ENCODE measurements at places on chromosomes 16 and 17.

- peak overlapping the region; percentile 62 for H3K27ac ChIP-seq
- no peak for DNase-seq
- no peak overlapping the region for H3K4me3 ChIP-seq
- H3K4me1 ChIP-seq, result peaks cover 65% of the 10 kb centered on the region
These were observed 5.3 kb downstream of the ST3GAL2 start for GRCh38 chr16:70433458-70434103.

- H3K27me3 ChIP-seq, result no peaks in the 10 kb centered on the region
- peaks cover 10% of the 10 kb centered on the region for H3K4me1 ChIP-seq
- DNase-seq, result no peak
These were observed 4.7 kb upstream of the CD2BP2 start for GRCh38 chr16:30359871-30360170.

GRCh38 chr16:80746231-80746630 is 58.2 kb downstream of the CDYL2 start:
- H3K27ac ChIP-seq, result no peak overlapping the region
- no peaks in the 10 kb centered on the region for H3K4me1 ChIP-seq
- H3K36me3 ChIP-seq, result no peaks in the 10 kb centered on the region

GRCh38 chr17:34269969-34270368 is at the start of gene CCL7:
TSS of gene CCL7 (plus strand) at chr17:34270221. CDS start at chr17:34270291, 70 bp downstream.
- H3K4me3 ChIP-seq, result no peak within 1 kb of the TSS
- H3K27me3 ChIP-seq, result peaks cover 3% of the 10 kb centered on the region
- no peak for DNase-seq
- no peaks in the 10 kb centered on the region for H3K36me3 ChIP-seq
- no peak within 1 kb of the TSS for H3K27ac ChIP-seq
- H3K4me1 ChIP-seq, result no peaks in the 10 kb centered on the region

GRCh38 chr17:56821847-56822534 is 11.7 kb downstream of the C17orf67 start:
- no peak for DNase-seq
- no peaks in the 10 kb centered on the region for H3K36me3 ChIP-seq
- no peaks in the 10 kb centered on the region for H3K4me1 ChIP-seq
- no peak overlapping the region for H3K27ac ChIP-seq
- no peaks in the 10 kb centered on the region for H3K27me3 ChIP-seq
- H3K4me3 ChIP-seq, result no peak overlapping the region

DNA sequence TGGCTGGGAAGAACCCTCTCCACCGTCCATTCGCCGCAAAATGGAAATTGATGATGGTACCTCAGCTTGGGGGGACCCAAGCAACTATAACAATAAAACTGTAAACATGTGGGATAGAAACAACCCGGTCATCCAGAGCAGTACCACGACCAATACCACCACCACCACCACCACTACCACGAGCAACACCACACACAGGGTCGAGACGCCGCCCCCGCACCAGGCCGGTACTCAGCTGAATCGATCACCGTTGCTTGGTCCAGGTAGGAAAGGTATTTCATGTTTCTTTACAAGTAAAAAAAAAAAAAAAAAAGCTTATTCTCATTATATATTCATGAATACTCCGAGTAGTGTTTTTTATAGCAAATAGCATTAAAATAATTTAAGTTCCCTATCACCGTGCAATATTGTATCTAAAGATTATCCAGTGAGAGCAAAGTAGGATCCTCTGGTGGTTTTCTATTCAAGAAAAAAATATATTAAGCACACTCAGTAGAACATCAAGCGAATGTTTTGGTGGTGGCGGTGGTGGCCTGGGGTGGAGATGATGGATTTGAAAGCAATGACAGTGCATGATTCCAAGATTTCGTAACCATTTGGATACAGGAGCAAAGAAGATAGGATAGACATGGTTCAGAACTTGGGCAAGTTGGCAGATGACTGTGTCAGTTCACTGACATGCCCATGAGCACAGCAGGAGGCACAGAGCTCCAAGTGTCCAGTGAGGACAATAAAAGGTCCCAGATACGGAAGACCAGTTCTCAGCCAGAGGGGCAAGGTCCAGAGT is 77.2 kb downstream of the TMC6 start:
- no peaks in the 10 kb centered on the region for H3K27me3 ChIP-seq
- H3K36me3 ChIP-seq, result peaks cover 38% of the 10 kb centered on the region

GRCh38 chr17:66240013-66240412 is 10.8 kb upstream of the APOH start:
- DNase-seq, result no peak
- no peak overlapping the region for H3K4me3 ChIP-seq
- H3K4me1 ChIP-seq, result no peaks in the 10 kb centered on the region
- H3K36me3 ChIP-seq, result no peaks in the 10 kb centered on the region

Measured in CD8-positive, alpha-beta memory T cell (primary cell).